Posterior vena cava (tissue), 2 donors: ENCODE measurements at places on chromosomes 5 and 9. TPM values are rescaled to one million over a fixed set of nuclear protein-coding genes. Genes with fewer than 3 reads are reported as not detected.

IFNA21 gene
- not detected for total RNA-seq

LCN9 gene
- total RNA-seq, result not detected

TAF11L6 gene
- total RNA-seq, result not detected

PCDHA9 gene
- total RNA-seq, result 0.14 TPM

SPATA31D4 gene
- total RNA-seq, result not detected

CCNJL gene
- total RNA-seq, result 1.2 TPM

IL9 gene
- total RNA-seq, result not detected

CCNI2 gene
- not detected for total RNA-seq

SHOC1 gene
- not detected for total RNA-seq
